ENCODE measurements at places on chromosomes 6 and 20. TPM values are rescaled to one million over a fixed set of nuclear protein-coding genes. Genes with fewer than 3 reads are reported as not detected.
A peak's percentile ranks its signal among the peaks of the same experiment; 100 is the strongest.

Gene NRSN1
- 1.5 TPM for total RNA-seq

Gene EDN1
- 7.1 TPM for total RNA-seq

Gene RIPOR3
- 38.1 TPM for total RNA-seq

Gene RBPJL
- total RNA-seq: not detected

Gene CFAP61
- total RNA-seq: 1.5 TPM

Gene FOXF2
- 1.2 TPM for total RNA-seq

Gene MUC21
- 207 TPM for total RNA-seq

Gene DNAH8
- not detected for total RNA-seq

Gene NUS1
- 17.7 TPM for total RNA-seq

Gene FOXA2
- total RNA-seq: not detected

Gene CGA
- total RNA-seq: not detected

- DNase-seq: no peak
- H3K4me3 ChIP-seq: no peak overlapping the region
- H3K27ac ChIP-seq: no peak overlapping the region
- peaks cover 28% of the 10 kb centered on the region for H3K4me1 ChIP-seq
- H3K27me3 ChIP-seq: no peaks in the 10 kb centered on the region
Measured at GRCh38 chr20:25541676-25542075, 43.7 kb downstream of the NINL start.

GRCh38 chr6:42118162-42119001 lies 24.0 kb downstream of the C6orf132 start:
- no peak for DNase-seq
- no peaks in the 10 kb centered on the region for H3K36me3 ChIP-seq
- H3K4me1 ChIP-seq: peaks cover 42% of the 10 kb centered on the region
- H3K27me3 ChIP-seq: no peaks in the 10 kb centered on the region
- H3K27ac ChIP-seq: peak overlapping the region; percentile 51
- no peak overlapping the region for H3K4me3 ChIP-seq

- no peak overlapping the region for H3K4me3 ChIP-seq
- H3K36me3 ChIP-seq: no peaks in the 10 kb centered on the region
- no peak for DNase-seq
- no peaks in the 10 kb centered on the region for H3K27me3 ChIP-seq
- no peak overlapping the region for H3K27ac ChIP-seq
Measured at GRCh38 chr6:23477586-23477985, 648.4 kb upstream of the NRSN1 start.

GRCh38 chr6:22642254-22642653 lies 72.9 kb downstream of the HDGFL1 start:
- no peak overlapping the region for H3K4me3 ChIP-seq
- H3K27me3 ChIP-seq: no peaks in the 10 kb centered on the region
- no peaks in the 10 kb centered on the region for H3K4me1 ChIP-seq
- no peak overlapping the region for H3K27ac ChIP-seq
- DNase-seq: no peak

- H3K27ac ChIP-seq: no peak overlapping the region
- no peaks in the 10 kb centered on the region for H3K4me1 ChIP-seq
- H3K27me3 ChIP-seq: no peaks in the 10 kb centered on the region
Measured at GRCh38 chr6:9875605-9876353, 539.1 kb downstream of the TFAP2A start.

GRCh38 chr6:161023316-161023715 lies 31.7 kb downstream of the MAP3K4 start:
- no peaks in the 10 kb centered on the region for H3K36me3 ChIP-seq
- peaks cover 6% of the 10 kb centered on the region for H3K4me1 ChIP-seq
- H3K27me3 ChIP-seq: no peaks in the 10 kb centered on the region
- DNase-seq: no peak
- H3K4me3 ChIP-seq: no peak overlapping the region

DNA sequence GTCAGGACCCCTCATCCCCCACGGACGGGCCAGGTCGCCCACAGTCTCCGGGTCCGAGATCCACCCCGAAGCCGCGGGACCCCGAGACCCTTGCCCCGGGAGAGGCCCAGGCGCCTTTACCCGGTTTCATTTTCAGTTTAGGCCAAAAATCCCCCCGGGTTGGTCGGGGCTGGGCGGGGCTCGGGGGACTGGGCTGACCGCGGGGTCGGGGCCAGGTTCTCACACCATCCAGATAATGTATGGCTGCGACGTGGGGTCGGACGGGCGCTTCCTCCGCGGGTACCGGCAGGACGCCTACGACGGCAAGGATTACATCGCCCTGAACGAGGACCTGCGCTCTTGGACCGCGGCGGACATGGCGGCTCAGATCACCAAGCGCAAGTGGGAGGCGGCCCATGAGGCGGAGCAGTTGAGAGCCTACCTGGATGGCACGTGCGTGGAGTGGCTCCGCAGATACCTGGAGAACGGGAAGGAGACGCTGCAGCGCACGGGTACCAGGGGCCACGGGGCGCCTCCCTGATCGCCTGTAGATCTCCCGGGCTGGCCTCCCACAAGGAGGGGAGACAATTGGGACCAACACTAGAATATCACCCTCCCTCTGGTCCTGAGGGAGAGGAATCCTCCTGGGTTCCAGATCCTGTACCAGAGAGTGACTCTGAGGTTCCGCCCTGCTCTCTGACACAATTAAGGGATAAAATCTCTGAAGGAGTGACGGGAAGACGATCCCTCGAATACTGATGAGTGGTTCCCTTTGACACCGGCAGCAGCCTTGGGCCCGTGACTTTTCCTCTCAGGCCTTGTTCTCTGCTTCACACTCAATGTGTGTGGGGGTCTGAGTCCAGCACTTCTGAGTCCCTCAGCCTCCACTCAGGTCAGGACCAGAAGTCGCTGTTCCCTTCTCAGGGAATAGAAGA lies 978 bp downstream of the HLA-A start:
- peaks cover 9% of the 10 kb centered on the region for H3K4me1 ChIP-seq
- peak overlapping the region; percentile 84 for H3K27ac ChIP-seq
- H3K36me3 ChIP-seq: no peaks in the 10 kb centered on the region
- DNase-seq: no peak

DNA sequence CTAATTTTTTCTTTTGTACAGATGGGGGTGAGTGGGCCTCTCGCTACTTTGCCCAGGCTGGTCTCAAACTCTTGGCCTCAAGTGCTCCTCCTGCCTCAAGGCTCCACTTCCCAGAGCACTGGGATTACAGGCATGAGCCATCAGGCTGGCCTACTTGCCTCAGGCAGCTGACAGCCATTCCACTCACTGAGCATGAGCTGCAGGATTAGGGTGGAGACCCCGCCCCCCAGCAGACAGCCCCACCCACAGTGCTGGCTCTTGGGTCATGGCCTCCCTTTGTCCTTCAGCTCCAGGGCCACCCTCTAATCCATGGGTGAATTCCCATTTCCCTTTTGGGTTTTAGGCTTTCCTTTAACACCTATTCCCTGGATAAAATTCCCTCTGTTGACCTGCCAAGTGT lies 82.1 kb downstream of the BFSP1 start:
- H3K36me3 ChIP-seq: no peaks in the 10 kb centered on the region
- H3K27me3 ChIP-seq: no peaks in the 10 kb centered on the region

DNA sequence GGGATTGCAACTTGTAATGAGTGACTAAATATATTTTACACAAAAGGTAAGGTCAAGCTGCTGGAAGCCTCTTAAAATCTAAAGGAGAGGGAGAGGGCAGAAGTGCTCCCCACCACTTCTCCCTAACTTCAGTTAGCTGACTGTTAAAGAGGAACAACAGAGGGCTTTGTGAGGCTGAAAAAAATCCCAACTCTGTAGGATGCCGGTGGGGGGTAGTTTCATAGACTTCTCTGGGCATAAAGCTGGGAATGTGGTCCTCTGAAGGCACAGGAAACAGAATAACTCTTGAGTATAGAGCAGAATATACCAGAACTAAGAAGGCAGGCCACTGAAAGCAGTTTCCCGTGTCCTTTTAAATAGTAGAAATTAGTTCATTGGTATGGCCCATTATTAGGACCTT lies 71.6 kb downstream of the KIF6 start:
- DNase-seq: no peak
- H3K27ac ChIP-seq: no peak overlapping the region
- H3K4me3 ChIP-seq: no peak overlapping the region
- H3K27me3 ChIP-seq: no peaks in the 10 kb centered on the region

DNA sequence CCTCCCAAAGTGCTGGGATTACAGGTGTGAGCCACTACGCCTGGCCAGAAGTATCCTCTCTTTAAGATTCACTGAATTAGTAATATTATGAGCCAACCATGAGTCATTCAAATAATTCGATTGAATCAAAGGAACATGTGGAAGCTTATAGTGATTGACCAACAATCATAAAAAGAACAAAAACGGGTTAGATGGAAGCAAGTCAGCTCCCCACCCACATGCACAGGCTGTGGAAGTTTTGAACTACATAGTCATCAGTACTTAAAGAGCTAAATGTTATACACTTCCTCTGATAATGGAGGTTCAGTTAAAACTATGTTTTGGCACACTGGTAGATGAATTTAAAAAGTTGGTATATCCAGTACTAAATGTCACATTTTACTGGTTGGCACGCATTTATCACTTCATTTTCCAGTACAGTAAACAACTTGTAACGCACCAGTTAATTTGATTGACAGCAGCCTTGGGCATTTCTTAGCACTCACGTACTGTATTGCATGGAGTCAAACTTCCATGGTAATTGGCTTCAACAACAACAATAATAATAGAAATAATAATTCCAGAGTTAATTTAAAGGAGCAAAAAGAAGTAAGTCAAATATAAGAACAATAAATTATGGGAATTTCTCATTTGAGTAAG lies 1107.3 kb upstream of the MAP3K7 start:
- H3K27me3 ChIP-seq: no peaks in the 10 kb centered on the region
- no peaks in the 10 kb centered on the region for H3K36me3 ChIP-seq
- DNase-seq: no peak
- no peak overlapping the region for H3K4me3 ChIP-seq

- DNase-seq: no peak
- no peak overlapping the region for H3K4me3 ChIP-seq
- peaks cover 27% of the 10 kb centered on the region for H3K4me1 ChIP-seq
- H3K27ac ChIP-seq: peak overlapping the region; percentile 32
- no peaks in the 10 kb centered on the region for H3K36me3 ChIP-seq
- H3K27me3 ChIP-seq: no peaks in the 10 kb centered on the region
Measured at GRCh38 chr6:19669206-19669605, 168.0 kb upstream of the ID4 start.

- no peak overlapping the region for H3K27ac ChIP-seq
- H3K4me3 ChIP-seq: no peak overlapping the region
- H3K27me3 ChIP-seq: no peaks in the 10 kb centered on the region
- H3K4me1 ChIP-seq: no peaks in the 10 kb centered on the region
- H3K36me3 ChIP-seq: no peaks in the 10 kb centered on the region
Measured at GRCh38 chr6:15044948-15045347, 200.9 kb upstream of the JARID2 start.

- no peak overlapping the region for H3K27ac ChIP-seq
- H3K4me1 ChIP-seq: no peaks in the 10 kb centered on the region
- H3K36me3 ChIP-seq: no peaks in the 10 kb centered on the region
- H3K4me3 ChIP-seq: no peak overlapping the region
- no peaks in the 10 kb centered on the region for H3K27me3 ChIP-seq
Measured at GRCh38 chr6:135243871-135244796, 63.0 kb downstream of the MYB start.

DNA sequence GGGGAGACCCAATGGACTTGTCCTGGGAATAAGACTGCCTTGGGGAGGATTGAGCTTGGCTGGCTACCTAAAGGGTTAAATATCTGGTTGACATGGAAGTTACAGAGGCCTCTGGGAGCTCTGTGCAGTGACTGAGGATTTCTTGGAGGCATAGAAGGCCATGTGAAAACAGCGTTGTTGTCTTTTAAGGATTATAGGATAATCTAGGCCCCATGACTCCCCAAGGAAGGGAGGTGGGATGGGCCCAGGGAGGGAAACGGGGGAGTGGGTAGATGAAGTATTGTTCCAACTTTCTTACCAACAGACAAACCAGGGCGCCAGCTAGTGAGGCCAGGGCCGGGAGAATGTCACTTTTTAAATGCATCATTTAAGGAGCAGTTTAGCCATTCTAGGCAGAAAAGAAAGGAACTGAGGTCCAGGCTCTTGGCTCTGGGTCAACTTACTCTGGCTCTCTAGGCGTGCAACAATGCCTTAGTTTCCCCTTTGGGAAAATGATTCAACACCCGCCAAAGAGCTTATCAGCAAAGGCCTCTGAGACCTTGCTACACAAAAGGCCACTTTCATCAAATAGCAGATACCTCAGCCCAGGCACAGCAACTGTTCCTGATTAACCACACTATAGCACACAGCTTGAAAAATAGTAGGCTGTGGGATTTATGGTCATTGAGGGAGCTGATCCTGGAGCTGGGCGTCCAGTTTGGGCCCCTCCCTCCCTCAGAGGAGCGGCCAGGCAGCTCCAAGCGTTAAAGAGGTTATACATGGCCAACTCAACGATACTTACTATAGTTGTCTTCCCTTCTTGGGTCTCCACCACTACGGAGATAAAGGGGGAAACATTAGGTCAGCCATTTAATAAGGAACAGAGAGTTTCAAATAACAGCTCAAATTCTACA lies 7.0 kb downstream of the MRPS18A start:
- peak overlapping the region; percentile 50 for H3K27ac ChIP-seq
- no peaks in the 10 kb centered on the region for H3K36me3 ChIP-seq
- no peaks in the 10 kb centered on the region for H3K27me3 ChIP-seq

Data from vagina (tissue), 2 donors.